ENCODE measurements at places on chromosomes 11 and 22.

- no peak for DNase-seq
These were observed 42.2 kb downstream of the MRTFA start for GRCh38 chr22:40594346-40594745.

GRCh38 chr11:76339221-76339620 is 41.7 kb downstream of the THAP12 start:
- DNase-seq = no peak

GRCh38 chr11:134385774-134386565 is 26.1 kb downstream of the B3GAT1 start:
- no peak for DNase-seq

DNA sequence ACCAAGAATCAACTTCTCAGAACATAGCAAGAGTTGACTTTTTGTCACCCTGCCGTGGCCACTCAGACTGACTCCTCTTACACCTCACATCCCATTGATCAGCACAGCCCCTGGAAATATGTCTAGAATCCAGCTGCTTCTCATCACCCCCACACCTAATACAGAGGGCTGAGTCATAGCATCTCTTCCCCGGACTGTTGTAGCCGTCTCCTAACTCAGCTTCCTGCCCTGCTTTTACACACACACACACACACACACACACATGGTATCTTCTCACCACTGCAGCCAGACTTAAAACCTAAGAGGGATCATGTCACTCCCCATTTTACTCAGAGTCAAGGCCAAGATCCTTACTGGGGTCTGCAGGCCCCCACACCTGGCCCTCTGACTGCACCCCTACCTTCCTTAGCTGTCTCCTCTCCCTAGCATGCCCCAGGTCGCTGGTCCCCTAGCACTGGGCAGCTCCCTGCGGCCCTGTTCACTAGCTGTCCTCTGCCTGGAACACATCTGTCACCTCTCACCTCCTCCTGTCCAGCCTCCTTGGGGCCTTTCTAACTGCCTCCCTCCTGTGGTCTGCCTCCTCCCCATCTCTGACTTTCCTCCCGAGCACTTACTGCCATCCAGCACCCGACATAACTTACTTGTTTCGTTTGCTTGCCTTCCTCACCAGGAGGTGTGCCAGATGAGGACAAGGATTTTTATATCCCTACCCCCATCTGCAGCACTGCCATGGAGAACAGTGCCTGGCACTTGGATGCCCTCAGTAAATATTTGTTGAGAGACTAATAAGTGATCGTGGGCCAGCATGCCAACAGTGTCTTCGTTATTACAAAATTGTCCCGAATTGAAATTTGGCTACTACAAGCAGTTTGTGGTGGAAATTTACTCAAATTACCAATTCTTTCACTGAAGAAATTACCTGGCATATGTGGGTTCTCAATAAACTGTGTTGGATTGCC is 61.9 kb downstream of the BMAL1 start:
- DNase-seq = no peak

GRCh38 chr11:119189393-119189792 is 4.1 kb downstream of the NHERF4 start:
- DNase-seq = no peak

DNA sequence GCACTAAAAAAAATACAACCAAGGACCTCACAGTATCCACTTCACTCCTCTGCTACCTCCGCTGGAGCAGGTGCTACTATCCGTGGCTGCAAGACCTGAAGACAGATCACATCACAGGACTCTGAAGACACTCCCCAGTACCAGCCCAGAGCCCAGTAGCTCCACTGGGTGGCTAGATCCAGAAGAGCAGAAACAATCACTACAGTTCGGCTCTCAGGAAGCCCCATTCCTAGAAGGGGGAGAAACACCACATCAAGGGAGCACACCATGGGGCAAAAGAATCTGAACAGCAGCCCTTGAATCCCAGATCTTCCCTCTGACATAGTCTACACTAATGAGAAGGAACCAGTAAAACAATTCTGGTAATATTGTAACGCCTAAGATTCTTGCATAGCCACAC is 494.0 kb upstream of the FAT3 start:
- no peak for DNase-seq

GRCh38 chr11:44011797-44012196 is 36.0 kb upstream of the ACCSL start:
- no peak for DNase-seq

GRCh38 chr11:117843666-117844484 is 19.3 kb upstream of the FXYD2 start:
- peak; percentile 67 for DNase-seq

DNA sequence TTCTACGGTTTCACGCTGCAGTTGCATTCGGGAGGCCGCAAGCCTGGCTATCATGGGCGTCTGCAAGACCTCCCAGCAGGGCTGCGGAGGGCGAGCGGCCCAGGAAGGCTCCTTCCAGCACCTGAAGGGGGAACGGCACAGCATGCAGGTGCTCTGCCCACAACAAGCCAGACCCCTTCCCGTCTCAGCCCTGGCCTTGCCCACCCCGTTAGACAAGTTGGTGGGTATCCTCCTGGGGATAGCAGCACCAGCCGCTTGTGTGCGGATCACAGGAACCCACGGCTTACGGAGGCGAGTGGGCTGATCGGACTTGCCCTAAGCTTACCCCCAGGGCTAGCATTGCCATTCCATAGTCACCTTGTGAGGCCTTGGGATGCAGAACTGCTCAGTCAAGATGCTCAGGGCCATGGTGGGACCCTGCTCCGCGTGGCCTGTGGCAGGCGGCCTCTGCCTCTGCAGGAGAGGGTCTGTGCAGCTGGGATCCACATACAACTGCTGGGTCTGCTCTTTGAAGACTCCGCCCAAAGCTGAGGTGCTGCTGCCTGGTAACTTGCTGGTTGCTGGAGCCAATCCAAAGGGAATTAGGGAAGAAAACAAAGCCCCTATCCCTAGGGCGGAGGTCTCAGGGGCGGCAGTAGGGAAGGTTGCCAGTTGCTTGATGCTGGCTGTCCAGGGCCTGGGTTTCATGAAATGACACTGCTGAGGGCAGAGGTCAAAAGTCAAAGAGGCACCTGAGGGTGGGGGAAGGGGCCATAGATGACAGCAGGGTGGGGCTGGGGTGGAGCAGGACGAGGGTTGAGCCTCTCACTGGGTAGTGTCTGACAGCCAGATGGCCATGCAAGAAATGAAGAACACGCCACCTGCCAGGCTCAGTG is 1.4 kb upstream of the OSBPL5 start:
- DNase-seq = no peak

- DNase-seq = no peak
These were observed 32.6 kb downstream of the SHANK3 start for GRCh38 chr22:50705219-50705691.

GRCh38 chr11:80383655-80384054 is 942.8 kb upstream of the TENM4 start:
- DNase-seq = no peak

GRCh38 chr11:44831605-44832394 is 105.0 kb downstream of the TSPAN18 start:
- DNase-seq = no peak

DNA sequence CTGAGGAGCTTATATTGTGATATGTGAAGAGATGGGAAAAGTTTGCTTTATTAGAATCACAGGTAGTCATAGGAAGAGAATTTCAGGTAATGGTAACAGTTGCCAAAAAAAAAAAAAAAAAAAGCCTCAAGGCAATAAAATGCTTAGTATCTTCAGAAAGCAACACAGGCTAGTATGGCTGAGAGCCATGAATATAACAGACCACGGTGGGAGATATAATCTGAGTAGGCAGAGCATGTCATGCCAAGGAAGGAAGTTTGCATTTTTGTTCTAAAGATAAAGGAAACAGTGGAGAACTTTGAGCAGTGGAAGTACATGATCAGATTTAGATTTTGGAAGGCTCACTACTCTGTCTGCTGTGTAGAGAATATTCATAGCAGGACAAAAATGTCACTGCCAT is 211.4 kb downstream of the ETS1 start:
- DNase-seq = no peak

DNA sequence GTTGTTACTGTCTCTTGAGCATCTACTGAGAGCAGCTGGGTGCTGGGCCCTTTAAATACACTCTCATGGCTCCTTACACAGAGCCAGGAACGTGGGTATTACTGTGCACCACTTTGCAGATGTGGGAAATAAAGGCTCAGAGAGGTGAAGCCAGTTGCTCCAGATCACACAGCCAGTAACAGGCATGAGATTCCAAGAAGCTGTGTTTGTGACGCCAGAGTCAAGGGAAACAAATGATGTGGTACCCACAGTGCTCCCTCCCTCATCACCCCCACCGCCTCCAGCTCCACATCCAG is 1.4 kb upstream of the PRDM11 start:
- DNase-seq = no peak

DNA sequence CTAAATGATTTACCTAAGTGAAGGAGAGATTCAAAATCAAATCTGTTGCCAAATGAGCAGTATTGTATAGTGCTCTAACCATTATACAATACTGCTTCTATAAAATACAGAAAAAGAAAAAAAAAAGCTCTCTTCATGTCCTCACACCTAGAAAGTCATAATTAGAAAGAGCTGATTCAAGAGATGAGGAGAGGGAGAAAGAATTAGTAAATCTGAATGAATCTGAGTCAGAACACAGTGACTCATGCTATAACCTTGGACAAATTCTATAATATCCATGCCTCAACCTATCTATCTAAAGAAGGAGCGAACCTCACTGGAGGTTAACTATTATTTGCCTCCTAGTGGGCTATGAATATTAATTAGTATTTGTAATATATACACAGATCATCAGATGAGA is 29.4 kb downstream of the AMBRA1 start:
- no peak for DNase-seq

DNA sequence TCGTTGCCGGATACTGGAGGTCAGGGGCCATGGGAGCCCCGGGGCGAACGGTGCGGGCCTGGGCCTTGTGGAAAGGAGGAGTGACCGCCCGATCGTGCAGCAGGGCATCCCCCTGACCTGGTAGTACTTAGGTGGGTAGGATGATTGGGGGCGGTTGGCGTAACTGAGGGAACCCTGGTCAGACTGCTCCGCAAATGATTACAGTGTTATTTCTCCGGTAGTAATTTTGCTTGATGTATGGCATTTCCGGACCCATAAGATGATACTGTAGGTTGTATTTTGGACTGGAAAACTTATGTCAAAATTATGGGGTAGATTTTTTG is 762 bp downstream of the MTMR3 start:
- peak; percentile 1 for DNase-seq

- DNase-seq = peak; percentile 68
These were observed 10.2 kb downstream of the PACS1 start for GRCh38 chr11:66080055-66080817.

GRCh38 chr11:44365616-44366015 is 55.7 kb upstream of the ALX4 start:
- no peak for DNase-seq

- DNase-seq = no peak
These were observed 19.0 kb downstream of the TSKU start for GRCh38 chr11:76802151-76802550.

GRCh38 chr11:85710917-85711316 is 24.9 kb upstream of the CCDC89 start:
- DNase-seq = no peak

DNA sequence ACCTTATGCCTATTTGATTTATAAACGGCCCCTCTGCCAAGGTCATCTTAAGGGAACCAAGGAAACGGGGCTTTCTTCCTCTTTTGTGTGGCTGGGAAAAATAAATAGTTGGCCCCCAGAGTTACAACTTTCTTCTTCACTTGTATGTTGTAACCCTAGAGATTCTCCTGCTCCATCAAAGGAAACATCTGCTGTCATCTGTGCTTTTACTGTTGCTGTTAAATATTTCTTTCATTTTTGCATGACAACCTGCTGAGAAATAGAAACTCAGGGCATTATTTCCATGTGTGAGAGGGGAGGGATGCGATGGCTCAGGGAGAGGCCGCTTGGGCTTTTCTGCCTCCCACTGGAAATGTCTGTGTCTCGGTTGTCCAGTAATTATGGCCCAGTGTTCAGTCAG is 21.8 kb upstream of the CDC42EP2 start:
- DNase-seq = no peak

- DNase-seq = no peak
These were observed 14.5 kb upstream of the ARHGAP42 start for GRCh38 chr11:100672498-100673033.

- no peak for DNase-seq
These were observed 35.5 kb downstream of the ALX4 start for GRCh38 chr11:44274404-44274803.

GRCh38 chr11:74208507-74208906 is 37.4 kb downstream of the PPME1 start:
- DNase-seq = no peak

All from stimulated activated CD8-positive, alpha-beta memory T cell treated with anti-CD3 and anti-CD28 coated beads, Interleukin-7, amount 100 ng/mL, for 4 hours (primary cell).